AML-193 (cell line): ENCODE measurements at places on chromosomes 11 and 22.

DNA sequence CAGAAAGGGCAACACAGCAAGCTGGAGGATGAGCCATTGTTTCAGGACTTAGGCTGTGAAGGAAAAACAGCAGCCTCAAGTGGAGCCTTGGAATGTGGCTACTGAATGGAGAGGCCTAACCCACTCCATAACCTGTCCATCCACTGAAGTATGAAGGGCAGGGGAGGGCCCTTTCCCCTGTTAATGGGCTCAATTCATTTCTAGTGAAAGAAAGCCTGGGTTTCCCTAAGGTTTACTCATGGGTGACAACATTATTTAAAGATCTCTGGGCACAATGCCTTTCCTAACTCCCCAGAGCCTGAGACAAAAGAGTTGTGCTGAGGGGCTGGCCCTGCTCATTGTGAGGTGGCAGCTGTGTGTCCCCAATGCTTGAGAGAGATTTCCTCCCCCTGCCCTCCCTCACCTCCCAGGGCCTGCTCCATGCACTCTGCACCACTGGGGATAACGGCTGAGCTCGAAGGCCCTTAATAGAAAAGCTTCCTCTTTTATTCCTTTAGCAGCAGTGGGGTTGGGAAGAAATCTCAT is 83.8 kb downstream of the ME3 start:
- DNase-seq: no peak

- DNase-seq: no peak
Measured at GRCh38 chr11:1011320-1011698, 25.2 kb downstream of the MUC6 start.

GRCh38 chr11:64501500-64502427 is 89.3 kb upstream of the SLC22A12 start:
- no peak for DNase-seq

DNA sequence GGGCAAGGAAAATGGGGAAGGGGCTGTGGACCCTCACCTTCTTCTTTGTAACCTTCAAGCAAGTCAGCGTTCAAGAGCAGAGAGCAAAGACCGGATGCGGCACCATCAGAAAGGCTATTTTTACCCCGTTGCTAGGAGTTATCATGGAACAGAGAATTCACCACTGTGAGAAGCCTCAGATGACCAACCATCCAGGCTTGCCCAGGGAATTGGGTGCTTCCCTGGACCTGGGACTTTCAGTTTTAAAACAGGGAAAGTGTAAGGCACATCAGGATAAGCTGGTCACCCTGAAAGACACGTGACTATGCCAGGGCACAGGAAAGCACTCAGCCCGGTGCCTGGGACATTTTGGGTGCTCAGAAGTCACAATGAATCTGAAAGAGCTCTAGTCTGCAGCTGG is 10.4 kb downstream of the GALNT18 start:
- DNase-seq: no peak

DNA sequence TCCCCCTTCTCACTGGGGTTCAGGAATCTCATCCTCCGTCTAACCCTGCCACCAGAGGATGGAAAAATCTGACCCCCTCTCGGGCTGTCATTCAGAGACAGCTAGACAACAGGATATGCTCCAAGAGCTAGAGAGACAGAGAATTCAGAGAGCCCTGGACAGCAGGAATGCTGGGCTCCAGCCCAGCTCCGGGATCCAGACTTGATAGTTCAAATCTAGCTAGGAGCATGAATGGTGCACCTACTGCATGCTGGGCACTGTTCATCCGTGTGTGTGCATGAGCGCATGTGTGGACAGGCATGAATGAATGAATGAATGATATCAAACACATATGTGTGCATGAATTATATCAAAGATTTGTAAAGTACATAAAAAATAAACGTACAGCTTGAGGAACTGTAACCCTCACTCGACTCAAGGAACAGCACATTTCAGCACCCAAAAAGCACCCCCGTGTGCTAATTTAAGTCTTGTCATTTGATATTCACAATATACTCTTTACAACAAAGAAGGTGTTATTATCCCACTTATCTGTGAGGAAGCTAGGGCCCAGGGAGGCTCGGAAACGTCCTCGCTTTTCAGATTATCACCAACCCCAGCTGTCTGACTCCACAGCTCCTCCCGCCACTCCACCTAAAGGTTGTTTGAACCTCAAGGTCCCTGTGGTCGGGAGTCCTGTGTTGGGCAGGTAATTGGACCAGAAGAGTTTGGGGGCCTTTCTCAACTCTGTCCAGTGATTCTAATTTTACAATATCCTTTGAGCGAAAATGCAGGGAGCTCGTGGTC is 640 bp upstream of the VSIG10L2 start:
- DNase-seq: no peak

DNA sequence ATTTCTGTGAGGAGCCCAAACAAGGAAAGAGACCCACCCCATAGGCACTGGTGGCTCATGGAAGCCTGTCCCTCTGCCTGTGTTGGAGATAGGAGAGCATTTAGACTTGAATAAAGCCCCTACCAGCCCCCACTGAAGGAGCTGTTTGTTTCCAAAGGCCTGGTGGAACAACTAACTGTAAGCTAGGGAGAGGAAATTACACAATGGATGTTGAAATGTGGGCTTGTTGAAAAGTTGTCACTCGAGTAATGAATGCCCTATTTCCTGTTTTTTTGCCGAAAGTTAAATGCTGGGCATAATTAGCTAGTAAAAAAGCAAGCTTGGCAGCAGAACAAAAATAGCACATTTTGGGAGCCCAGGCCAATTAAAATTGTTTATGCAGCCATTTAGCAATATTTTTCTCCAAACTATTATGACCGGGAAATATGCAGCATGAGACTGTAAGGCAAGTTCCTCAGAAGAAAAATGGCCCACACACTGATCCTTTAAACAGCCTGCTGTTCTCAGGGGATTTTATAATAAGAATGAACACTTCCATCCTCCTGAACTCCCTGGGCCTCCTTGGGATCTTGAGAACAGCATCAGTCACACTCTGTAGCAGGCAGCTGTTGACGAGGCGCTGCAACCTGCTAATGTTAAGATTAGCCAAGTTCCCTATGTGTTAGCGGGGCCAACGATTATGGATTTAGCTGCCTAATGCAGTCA is 38.6 kb upstream of the LMO2 start:
- peak; percentile 96 for DNase-seq

DNA sequence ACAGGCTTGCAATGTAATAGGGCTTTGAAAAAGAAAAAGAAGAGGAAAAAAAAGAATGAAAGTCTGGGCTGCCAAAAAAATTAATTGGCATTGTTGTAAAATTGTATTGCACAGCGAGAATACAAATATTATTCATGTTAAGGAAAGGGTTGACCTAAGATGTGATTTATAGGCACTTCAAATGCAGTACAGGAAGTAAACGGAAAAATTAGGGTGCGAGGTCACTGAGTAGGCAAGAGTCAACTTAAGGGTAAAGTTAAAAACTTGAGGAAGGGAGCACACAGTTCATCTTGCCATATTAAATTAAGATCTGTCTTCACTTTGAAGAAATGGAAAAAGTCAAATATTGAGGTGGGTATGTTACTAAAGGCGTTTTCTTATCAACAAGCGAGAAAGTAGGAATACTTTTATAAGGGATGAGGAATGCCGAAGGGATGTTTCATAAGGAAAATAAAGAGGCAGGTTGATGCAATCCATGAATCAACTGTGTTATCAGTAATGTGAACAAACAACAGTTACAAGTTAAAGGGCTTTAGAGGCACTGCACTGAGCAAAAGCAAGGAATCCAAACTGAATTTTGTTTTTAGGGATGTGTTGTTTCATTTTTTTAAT is 123.0 kb downstream of the WT1 start:
- DNase-seq: no peak

DNA sequence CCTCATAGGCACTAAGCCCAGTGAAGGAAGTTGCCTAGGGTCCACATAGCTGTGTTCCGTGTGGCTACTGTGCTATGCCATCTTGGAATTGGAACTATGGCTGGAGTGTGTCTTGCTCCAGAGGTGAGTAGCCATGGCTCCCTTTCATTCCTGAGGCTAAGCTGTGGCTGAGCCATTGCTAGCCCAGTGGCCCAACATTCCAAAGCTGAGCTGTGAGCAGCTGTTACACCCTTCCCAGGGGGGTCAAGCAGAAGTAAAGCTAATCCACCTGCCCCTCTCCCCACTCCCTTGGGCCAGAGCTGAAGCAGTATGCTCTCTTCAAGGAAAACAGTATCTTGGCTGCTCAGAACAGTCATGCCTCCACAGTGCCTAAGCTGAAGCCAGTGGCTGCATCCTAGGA is 51.1 kb downstream of the USP35 start:
- DNase-seq: no peak

- no peak for DNase-seq
Measured at GRCh38 chr11:110160016-110160415, 66.8 kb downstream of the ZC3H12C start.

GRCh38 chr11:119846374-119846773 is 117.4 kb upstream of the NECTIN1 start:
- no peak for DNase-seq

DNA sequence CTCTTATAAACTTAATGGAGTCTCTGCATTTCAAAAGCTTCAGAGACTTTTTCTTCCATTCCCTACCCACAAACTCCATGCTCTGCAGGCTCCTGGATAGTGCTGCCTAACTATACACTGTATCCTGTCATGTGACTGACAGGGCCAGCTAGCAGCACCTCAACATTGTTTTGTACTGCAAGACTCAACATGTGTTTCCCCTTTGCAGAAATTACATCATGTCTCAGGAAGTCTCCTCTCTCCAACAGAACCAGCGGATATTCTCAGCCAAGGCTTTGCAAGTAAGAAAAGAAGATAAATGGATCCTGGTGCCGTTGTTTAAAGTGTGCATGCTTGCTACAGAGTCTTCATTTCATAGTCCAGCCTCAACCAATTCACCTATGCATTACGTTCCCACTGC is 164.0 kb upstream of the UBASH3B start:
- DNase-seq: peak; percentile 41

- DNase-seq: peak; percentile 39
Measured at GRCh38 chr11:9758637-9759518, 95.0 kb downstream of the SWAP70 start.

DNA sequence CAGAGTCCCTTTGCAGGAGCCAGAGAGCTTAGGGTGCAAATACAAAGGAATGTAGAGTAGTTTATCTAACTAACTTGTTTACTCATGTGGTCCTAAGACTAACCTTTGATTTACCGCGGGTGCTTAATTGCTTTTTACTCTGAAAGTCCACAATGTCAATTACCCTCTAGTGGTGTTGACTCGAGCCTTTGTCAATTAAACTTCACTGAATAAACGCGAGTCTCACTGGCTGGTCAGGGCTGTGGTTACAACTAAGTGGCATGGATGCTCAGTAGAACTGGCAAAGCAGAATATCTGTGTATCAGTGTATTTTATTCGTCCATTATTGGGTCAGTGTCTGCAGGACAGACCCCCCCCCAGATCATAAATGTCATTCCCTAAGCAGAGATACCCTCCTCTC is 181.7 kb downstream of the OR4C45 start:
- no peak for DNase-seq

DNA sequence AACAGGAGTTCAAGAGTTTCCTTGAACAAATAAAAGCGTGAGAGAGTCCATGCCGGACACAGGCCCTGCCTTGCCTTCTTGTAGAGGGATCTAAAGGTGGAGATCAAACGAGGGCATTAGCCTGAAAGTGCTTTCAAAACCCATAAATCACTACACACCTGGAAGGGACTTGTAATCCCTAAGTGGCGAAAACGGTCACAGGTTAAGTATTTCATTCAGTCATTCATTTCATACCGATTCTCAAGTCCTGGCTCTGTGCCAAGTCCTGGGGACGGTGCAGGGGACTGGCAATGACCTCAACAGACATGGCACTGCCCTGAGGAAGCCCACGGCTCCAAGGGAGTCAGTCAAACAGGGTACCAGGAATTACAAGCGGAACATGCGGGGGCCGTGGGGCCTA is 26.6 kb downstream of the ELFN2 start:
- no peak for DNase-seq

- peak; percentile 58 for DNase-seq
Measured at GRCh38 chr11:122853971-122854446, 15.7 kb downstream of the CRTAM start.

DNA sequence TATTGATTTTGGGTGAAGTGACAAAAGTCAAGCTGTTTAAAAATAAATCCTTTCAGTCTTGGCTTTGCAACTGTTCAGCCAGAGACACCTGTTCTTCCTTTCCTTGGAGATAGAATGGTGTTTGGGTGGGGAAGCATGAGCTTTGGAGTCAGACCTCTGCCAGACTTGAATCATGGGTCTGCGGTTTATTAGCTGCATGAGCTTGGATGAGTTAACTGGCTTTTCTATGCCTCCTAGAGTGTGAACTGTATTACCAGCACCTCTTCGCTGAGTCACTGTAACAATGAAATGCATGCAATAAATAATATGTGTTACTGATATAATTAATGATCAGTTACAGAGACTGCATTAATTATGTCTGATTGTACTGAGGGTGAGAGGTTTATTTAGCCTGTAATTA is 13.5 kb upstream of the MYEOV start:
- no peak for DNase-seq

- DNase-seq: no peak
Measured at GRCh38 chr11:115222863-115223530, 281.2 kb downstream of the CADM1 start.

GRCh38 chr11:111183706-111184105 is 61.8 kb upstream of the POU2AF2 start:
- no peak for DNase-seq

DNA sequence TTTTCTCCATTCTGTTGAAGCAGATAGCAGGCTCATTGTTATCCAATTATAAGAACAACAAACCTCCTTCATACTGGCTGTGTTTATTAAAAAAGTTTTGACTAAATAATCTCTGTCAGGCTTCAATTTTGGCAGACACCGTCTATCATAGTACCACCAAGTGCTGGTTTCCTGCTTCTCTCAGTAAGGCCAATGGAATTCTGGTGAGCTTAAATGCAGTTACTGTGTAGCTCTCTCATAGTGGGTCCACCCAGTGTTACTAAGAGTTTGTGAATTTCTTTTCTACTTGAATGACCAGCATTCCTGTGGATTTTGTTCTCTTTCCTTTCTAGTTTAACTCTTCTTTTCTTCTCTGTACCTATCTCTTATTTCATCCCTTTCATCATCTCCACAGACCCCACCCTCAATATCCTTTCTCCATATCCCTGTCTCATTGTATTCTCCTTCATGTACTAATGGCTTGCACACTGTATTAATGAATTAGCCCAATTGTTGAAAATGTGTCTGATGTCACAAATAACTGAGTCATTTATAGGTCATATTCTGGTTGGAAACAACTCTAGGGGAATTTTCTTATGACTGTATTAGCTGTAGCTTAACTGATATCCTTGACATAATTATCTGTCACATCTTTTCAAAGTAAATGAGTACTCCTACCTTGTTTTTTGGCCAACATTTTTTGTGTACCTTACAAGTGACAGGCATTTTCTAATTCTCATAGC is 372.1 kb downstream of the FAT3 start:
- no peak for DNase-seq
